ENCODE measurements at places on chromosomes 6 and 20. TPM values are rescaled to one million over a fixed set of nuclear protein-coding genes. Genes with fewer than 3 reads are reported as not detected.

The GUCA1A gene
- 0.16 TPM for polyA plus RNA-seq

The SLC35A1 gene
- 28.5 TPM for polyA plus RNA-seq

The CRYBG1 gene
- 6.6 TPM for polyA plus RNA-seq

The FGD2 gene
- 10.5 TPM for polyA plus RNA-seq

The ID4 gene
- 50.2 TPM for polyA plus RNA-seq

The PAX1 gene
- not detected for polyA plus RNA-seq

The FLOT1 gene
- polyA plus RNA-seq: 298 TPM

The KCNK15 gene
- polyA plus RNA-seq: 0.67 TPM

The CNPY3 gene
- polyA plus RNA-seq: 43.8 TPM

The MPIG6B gene
- polyA plus RNA-seq: 0.62 TPM

The THBD gene
- 55.0 TPM for polyA plus RNA-seq

The ULBP2 gene
- 0.49 TPM for polyA plus RNA-seq

The EPHA7 gene
- 11.0 TPM for polyA plus RNA-seq

The PPP1R3G gene
- 5.1 TPM for polyA plus RNA-seq

The TTK gene
- 0.23 TPM for polyA plus RNA-seq

The SRSF12 gene
- polyA plus RNA-seq: 1.3 TPM

The PREX1 gene
- 12.6 TPM for polyA plus RNA-seq

The SIGLEC1 gene
- 7.6 TPM for polyA plus RNA-seq

The ZSWIM1 gene
- polyA plus RNA-seq: 6.9 TPM

The CST5 gene
- polyA plus RNA-seq: not detected

The TOP1 gene
- 26.9 TPM for polyA plus RNA-seq

The MYBL2 gene
- 0.38 TPM for polyA plus RNA-seq

The DDO gene
- 2.0 TPM for polyA plus RNA-seq

The RPN2 gene
- polyA plus RNA-seq: 122 TPM

The NTSR1 gene
- polyA plus RNA-seq: 0.34 TPM

Measured in urinary bladder (tissue), 4 donors.